ENCODE measurements at places on chromosomes 2 and 18. TPM values are rescaled to one million over a fixed set of nuclear protein-coding genes. Genes with fewer than 3 reads are reported as not detected.

DNA sequence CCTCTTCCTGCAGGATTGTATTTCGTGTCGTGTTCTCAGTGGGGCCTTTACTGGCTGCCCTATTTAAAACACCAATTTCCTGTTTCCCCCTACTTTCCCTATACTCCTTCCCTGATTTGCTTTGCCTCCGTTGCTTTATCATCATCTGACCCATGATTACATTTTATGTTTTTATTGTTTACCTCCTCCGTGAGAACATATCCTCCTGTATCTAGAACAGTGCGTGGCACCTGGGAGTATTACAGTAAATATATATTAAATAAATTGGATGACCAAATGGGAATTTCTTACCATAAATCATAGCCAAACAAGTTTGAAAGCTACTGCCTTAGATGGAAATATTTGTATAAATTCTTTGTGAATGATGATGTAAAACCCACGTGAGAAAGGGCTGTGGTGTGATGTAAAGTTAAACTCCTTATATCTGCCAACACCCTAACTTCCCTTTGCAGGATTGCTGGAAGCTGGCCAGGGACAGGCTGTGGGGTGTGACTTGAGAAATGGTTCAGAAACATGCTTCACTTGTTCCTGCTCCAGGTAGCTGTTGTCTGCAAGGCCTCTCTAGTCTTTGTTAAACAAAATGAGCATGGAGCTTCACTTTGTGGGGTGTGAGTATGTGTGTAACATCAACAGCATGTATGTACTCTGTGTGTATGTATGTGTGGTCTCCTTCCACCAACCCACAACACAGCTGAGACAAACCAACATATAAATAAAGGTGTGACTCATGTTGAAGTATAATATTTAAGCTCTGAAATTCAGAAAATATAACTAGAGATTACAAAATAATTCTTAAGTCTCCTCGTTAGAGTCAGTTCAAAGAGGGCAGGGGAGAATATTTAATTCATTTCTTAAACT lies 40.3 kb downstream of the LHCGR start:
- H3K4me3 ChIP-seq: no peak overlapping the region
- no peaks in the 10 kb centered on the region for H3K36me3 ChIP-seq
- DNase-seq: peak; percentile 76
- no peak overlapping the region for H3K27ac ChIP-seq

GRCh38 chr2:240985881-240986786 lies 12.3 kb upstream of the SNED1 start:
- H3K36me3 ChIP-seq: no peaks in the 10 kb centered on the region
- H3K4me3 ChIP-seq: no peak overlapping the region
- DNase-seq: peak; percentile 63
- no peaks in the 10 kb centered on the region for H3K4me1 ChIP-seq

GRCh38 chr2:66566726-66567399 lies 131.9 kb downstream of the MEIS1 start:
- peaks cover 7% of the 10 kb centered on the region for H3K36me3 ChIP-seq
- no peak overlapping the region for H3K4me3 ChIP-seq
- no peaks in the 10 kb centered on the region for H3K27me3 ChIP-seq
- DNase-seq: no peak
- peak overlapping the region; percentile 15 for H3K27ac ChIP-seq

AQP12A gene
- not detected for total RNA-seq

GRCh38 chr2:12514631-12515437 lies 201.9 kb upstream of the TRIB2 start:
- no peak for DNase-seq
- H3K27me3 ChIP-seq: no peaks in the 10 kb centered on the region
- no peak overlapping the region for H3K27ac ChIP-seq
- no peaks in the 10 kb centered on the region for H3K36me3 ChIP-seq
- H3K4me1 ChIP-seq: no peaks in the 10 kb centered on the region
- H3K4me3 ChIP-seq: no peak overlapping the region

C1QL2 gene
- not detected for total RNA-seq

GRCh38 chr2:236607471-236608187 lies 38.0 kb downstream of the ACKR3 start:
- H3K27me3 ChIP-seq: no peaks in the 10 kb centered on the region
- no peaks in the 10 kb centered on the region for H3K36me3 ChIP-seq
- peaks cover 12% of the 10 kb centered on the region for H3K4me1 ChIP-seq
- no peak overlapping the region for H3K27ac ChIP-seq
- DNase-seq: no peak

LAMA3 gene
- 18.6 TPM for total RNA-seq

DNA sequence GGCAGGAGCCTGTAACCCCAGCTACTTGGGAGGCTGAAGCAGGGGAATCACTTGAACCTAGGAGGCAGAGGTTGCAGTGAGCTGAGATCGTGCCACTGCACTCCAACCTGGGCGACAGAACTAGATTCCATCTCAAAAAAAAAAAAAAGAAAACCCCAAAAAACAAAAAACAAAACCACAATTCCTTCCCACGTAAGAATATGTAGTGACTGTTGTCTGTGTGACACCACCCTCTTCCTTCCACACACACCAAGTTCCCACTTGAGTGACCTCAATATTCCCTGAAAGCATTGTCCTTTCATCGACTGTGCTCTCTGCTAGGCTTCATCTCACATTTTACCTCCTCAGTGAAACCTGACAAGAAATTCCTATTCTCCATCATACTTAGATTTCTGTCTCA lies 8.8 kb upstream of the THADA start:
- no peak overlapping the region for H3K4me3 ChIP-seq
- no peak overlapping the region for H3K27ac ChIP-seq
- H3K4me1 ChIP-seq: no peaks in the 10 kb centered on the region

All from sigmoid colon (tissue), 7 donors.